ENCODE measurements at places on chromosomes 12 and 14.

GRCh38 chr12:111826316-111826715 lies 15.7 kb upstream of the MAPKAPK5 start:
- DNase-seq: no peak

GRCh38 chr14:101176535-101177205 lies 273.1 kb upstream of the RTL1 start:
- DNase-seq: no peak

DNA sequence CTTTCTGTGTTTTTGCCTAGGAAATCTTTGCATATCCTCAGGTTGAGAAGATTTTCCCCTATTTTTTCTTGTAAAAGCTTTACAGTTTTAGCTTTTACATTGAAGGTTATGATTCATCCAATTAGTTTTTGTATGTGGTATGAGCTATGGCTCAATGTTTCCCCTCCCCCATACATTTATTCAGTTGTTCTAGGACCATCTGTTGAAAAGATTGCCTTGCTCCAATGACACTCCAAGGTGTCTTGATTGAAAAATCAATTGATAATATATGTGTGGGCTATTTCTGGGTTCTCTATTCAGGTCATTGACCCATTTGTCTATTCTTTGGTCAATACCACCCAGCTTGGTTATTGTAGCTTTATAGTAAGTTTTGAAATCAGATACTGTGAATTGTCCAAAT lies 42.6 kb downstream of the LRTM2 start:
- no peak for DNase-seq

DNA sequence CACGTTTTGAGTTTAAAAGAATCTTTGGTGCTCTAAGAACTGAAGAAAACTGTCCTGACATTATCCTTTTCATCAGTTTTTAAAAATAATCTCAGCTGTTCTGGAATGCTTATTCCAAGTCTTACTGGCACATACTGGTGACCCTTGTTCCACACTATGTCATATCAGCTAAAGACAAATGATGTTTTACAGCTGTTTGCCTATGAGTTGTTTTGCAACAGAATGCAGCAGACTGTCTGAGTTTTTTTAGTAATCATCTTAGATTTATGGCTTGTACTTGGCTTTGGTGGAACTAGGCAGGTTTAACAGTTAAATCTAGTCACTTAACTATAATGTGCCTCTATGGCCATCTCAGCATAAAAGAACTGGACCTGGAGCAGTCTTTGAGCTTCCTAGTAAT lies 91.6 kb upstream of the GRIN2B start:
- DNase-seq: no peak

DNA sequence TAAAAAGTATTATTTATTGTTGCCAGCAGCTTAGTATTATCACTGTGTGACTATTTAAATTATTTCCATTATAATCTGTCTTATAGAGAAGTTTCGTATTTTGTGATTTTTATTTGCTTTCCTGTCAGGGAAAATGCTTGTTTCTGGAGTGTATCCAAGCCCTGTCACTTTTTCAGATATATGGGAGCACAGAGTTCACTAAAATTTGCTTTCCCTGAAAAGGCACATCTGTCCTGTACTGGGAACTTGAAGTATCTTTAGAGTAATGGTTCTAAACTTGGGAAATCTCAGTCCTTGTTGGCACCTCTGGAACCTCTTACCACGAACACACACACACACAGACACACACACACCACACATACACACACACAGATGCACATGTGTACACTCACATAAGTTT lies 39.3 kb upstream of the SSTR1 start:
- no peak for DNase-seq

DNA sequence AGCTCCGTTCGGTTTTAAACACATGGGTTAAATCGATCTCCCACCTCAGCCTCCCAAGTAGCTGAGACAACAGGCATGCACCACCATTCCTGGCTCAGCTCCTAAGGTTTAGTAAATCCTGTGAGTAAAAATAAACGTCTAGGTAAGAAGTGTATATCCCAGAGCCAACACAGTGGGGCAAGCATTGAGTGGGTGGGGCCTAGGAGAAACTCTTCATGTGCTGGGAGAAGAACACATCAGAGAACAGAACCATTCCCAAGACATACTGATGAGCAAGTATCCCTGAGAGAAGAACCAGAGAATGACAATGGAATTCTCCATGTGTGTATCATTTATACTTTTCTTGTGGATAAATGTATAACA lies 86.3 kb downstream of the SEC23A start:
- DNase-seq: no peak
